Stomach (tissue), 19 donors: ENCODE measurements at places on chromosomes 11 and 22. TPM values are rescaled to one million over a fixed set of nuclear protein-coding genes. Genes with fewer than 3 reads are reported as not detected.

PKDREJ gene
- polyA plus RNA-seq, result 0.10 TPM

POU2F3 gene
- polyA plus RNA-seq, result 0.75 TPM

FAM227A gene
- 2.0 TPM for polyA plus RNA-seq

MAPK8IP1 gene
- 7.6 TPM for polyA plus RNA-seq

DERL3 gene
- polyA plus RNA-seq, result 24.5 TPM

CABP7 gene
- polyA plus RNA-seq, result not detected

CRYAB gene
- 122 TPM for polyA plus RNA-seq

BATF2 gene
- polyA plus RNA-seq, result 10.8 TPM

TP53I11 gene
- polyA plus RNA-seq, result 27.1 TPM

CD6 gene
- polyA plus RNA-seq, result 1.1 TPM

RFPL2 gene
- not detected for polyA plus RNA-seq

TSPAN18 gene
- 2.3 TPM for polyA plus RNA-seq

OR52K1 gene
- polyA plus RNA-seq, result not detected

SCGB2A2 gene
- 0.35 TPM for polyA plus RNA-seq

LRRC4C gene
- 0.33 TPM for polyA plus RNA-seq

SLCO2B1 gene
- 5.0 TPM for polyA plus RNA-seq

GP1BB gene
- polyA plus RNA-seq, result 8.0 TPM

RFPL3 gene
- not detected for polyA plus RNA-seq

TRIM51 gene
- not detected for polyA plus RNA-seq

NRGN gene
- 5.5 TPM for polyA plus RNA-seq

OR5B3 gene
- polyA plus RNA-seq, result not detected

USH1C gene
- 7.1 TPM for polyA plus RNA-seq
